ENCODE measurements at places on chromosomes 5 and 9.

DNA sequence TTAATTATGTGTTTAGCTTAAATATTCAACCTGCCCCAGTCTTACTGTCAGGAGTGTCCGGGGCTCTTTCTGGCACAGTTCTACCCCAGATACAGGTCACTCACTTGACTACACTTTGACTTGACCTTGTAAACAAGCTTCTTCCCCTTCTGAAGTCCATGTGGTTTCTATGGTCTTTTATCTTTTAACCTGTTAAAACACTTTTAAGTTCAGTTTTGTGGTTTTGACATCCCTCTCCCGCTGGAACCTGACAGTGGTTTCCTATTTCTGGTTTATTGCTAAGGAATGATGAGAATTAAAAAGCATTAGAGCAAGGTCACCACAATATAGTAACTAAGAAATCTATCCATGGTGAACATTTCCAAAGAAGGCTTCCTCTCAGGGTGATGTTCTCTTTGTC, 300.1 kb downstream of the TMEM167A start:
- DNase-seq = no peak

GRCh38 chr9:126501383-126502331, 112.1 kb upstream of the LMX1B start:
- DNase-seq = no peak

DNA sequence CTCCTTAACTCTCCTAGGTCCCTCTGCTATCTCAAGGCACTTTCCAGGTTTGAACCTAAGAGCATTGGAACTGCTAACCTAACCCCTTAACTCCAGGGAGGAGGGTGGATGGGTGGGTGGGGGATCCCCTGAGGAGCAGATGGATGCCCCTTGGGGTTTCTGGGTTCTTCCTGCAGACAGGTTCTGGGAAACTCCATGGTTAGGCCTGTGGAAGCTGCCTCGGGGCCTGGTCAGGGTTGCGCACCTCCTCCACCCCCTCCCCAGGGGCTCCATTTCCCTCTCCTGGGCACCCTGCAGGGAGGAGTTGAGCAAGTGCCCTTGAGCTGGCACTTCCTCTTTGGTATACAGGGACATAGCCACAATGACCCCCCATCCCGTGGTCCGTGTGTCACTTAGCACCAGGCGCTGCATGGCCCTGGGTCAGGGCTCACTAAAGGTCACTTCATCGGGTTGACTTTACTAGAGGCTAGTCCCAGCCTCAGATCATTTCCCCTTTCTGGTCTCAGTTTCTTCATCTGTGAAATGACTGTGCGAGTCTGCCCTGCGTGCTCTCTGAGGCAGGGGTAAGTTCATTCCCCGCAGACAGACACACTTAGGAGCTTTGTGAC, 16.0 kb downstream of the CXXC5 start:
- DNase-seq = no peak

GRCh38 chr9:136564379-136564988, 18.6 kb upstream of the NOTCH1 start:
- no peak for DNase-seq

GRCh38 chr9:97900738-97901565, 21.3 kb downstream of the TRMO start:
- DNase-seq = no peak

GRCh38 chr5:137613554-137614265, 114.6 kb upstream of the SPOCK1 start:
- DNase-seq = no peak

DNA sequence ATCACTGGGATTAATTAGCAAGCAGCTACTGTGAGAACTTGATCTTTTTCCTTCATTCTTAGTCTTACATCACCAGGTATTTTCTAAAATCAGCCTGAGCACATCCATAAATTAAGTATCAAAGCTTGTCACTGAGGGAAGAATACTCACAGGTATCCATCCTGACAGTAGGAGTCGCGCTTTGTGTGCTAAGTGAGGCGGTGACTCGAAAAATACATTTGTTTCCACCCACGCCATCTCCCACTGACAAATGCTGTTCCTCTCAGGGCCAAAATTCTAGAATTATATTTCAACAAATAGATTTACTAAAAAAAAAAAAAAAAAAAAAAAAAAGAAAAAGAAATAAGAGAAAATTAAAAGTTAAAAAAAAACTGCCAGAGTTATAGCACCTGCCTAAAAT, 34.1 kb upstream of the GABRB2 start:
- no peak for DNase-seq

DNA sequence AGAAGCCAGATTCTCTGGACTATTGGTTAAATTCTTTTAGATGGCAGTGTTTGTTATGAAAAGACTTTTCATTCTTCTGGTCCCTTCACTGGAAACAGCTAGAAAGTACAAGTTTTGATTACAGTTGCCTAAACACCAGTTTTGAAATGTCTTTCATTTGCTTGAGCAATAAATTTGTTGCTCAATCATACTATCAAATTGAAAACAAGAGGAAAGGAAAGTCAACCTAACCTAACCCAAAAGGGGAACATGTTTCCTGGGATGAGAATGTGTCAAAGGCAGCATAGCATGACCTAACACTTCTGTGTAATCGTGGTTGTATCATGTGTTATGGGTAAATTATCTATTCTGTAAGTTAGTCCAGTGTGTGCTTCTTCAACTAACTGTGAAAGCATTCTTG, 213.2 kb downstream of the TMC1 start:
- no peak for DNase-seq

GRCh38 chr5:169183576-169183975, 117.4 kb downstream of the SLIT3 start:
- no peak for DNase-seq
